ENCODE measurements at places on chromosomes 2 and 18.

DNA sequence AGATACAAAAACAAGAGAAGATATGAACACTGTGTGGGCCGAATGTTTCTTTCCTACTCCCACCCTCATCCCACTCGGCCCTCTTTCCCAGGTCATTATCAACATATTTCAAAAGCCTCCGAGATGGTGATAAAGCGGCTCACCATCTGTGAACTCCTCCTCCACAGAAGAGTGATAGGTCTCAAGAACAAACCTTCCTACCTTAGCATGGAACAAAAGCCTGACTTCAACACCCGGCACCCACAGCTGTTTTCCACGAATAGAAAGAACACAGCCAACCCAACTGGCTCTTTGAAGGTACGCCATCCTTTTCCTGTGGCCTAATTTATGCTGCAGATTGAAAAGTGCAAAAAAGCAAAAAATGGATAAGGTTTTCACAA lies 28.8 kb downstream of the BCL2 start:
- no peak for DNase-seq

DNA sequence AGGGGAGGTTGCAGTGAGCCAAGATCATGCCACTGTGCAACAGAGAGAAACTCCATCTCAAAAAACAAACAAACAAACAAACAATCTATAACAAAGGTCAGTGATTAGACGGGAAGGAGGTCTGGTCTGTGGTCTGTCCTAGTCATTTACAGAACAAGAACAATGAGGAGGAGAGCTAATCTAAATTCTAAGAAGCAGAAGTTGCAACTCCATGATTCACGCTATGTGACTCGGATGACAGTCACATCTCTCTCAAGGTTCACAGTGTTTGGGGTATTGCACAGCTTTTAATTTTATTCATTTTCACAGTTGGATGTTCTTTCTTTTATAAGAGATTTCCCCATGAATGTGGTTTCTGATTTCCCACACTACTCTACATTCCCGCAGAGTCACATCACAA lies 218.7 kb upstream of the PIEZO2 start:
- no peak for DNase-seq

GRCh38 chr2:136920652-136921333 lies 155.4 kb downstream of the THSD7B start:
- DNase-seq: no peak

DNA sequence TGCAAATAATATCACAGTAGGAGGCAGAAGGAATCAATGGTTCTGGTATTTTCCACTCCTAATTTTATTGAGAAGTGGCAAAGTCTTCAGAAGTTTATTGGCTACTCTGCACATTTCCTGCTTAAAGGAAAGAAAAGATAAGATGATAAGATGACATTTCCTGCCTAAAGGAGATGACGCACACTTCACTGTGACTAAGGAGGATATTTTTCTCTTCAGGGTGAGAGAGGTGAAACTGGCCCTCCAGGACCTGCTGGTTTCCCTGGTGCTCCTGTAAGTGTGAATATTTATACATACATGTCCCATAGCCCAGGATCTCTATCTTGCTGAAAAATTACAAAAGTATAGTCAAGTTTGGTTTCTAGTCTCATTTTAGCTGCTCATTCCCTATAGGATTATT lies 27.9 kb downstream of the COL3A1 start:
- no peak for DNase-seq

- no peak for DNase-seq
Measured at GRCh38 chr2:170610615-170611014, 104.5 kb upstream of the SP5 start.

DNA sequence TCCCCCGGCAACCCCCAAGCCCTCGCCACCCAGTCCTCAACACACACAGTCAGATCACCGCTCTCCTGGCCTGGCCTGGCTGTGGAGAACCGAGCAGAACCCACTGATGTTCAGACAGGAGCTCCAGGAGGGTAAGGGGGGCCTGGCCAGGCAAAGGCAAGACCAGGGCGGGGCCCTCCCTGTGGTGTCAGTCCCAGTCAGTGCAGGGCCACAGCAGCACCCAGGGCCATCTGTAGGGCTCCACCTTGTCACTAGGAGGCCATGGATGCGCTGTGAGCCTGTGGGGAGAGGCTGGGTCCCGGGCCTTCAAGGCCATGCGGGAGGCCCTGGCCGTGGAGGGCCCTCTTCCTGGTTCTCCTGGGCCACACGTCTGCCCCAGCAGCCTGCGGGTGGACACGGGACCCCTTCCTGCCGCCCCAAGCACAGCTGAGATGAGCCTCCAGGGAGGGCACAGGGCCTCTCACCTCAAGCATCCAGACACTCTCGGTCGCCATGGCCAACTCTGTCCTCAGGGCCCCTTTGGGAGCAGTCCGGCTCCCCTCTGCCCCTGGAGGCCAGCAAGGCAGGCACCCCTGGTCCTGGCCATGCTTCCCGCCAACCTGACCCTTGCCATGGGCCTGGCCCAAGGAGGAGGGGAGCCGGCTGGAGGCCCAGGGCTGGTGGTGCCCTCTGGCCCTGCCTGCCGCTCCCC lies 2.0 kb downstream of the ANO7 start:
- no peak for DNase-seq

DNA sequence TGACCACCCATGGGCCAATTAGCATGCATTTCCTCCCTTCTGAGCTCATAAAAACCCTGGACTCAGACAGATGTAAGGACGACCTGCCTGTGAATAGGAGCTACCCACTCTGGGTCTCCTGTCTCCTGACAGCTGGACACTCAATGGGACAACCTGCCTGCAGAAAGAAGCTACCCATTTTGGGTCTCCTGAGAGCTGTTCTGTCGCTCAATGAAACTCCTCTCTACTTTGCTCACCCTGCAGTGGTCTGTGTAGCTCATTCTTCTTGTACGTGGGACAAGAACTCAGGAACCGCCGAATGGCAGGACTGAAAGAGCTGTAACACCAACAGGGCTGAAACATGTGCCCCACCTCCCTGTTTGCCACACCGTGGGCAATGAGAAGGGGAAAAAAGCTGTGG lies 60.3 kb upstream of the DYNC1I2 start:
- DNase-seq: no peak

DNA sequence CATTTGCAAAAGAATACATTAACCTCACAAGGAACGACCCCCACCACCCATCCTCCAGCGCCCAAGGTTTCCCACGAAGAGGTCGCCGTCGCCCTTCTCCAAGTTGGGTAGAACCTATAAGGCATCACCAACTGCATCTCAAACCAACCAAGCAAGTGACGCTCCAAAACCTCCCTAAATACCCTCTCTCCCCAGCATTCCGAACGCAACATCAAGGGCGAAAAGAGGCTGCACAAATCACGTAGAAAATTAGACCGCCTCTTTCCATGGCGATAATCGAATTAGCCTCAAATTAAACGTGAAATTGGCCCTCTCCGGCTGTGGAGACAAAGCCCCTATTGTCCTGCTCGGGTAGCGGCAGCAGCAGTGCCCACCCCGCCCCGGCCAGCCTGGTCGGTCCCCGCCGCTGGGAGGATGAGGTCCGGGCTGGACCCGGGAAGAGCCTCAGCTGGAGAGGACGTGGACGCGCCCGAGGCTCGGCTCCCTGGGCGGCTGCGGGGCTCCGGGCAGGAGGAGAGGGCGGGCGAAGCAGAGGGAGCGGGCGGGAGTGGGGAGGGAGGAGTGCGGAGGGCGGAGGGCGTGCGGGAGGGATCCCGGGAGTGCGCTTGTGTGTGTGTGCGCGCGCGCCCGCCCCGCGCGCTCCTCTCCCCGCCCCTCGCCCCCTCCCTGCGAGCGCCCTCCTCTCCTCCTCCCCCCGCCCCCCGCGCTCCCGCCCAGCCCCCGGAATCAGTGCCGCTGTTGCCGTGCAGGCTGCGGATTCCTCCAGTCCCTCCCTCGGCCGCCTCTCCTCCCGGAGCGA lies at the start of gene SPTBN1:
Gene SPTBN1, plus strand, starts transcription at position 765 of the 799 bp plus-strand sequence. CDS start 70,092 bp downstream, outside the sequence.
- peak; percentile 91 for DNase-seq

GRCh38 chr2:204260162-204260877 lies 285.0 kb upstream of the PARD3B start:
- DNase-seq: peak; percentile 67

DNA sequence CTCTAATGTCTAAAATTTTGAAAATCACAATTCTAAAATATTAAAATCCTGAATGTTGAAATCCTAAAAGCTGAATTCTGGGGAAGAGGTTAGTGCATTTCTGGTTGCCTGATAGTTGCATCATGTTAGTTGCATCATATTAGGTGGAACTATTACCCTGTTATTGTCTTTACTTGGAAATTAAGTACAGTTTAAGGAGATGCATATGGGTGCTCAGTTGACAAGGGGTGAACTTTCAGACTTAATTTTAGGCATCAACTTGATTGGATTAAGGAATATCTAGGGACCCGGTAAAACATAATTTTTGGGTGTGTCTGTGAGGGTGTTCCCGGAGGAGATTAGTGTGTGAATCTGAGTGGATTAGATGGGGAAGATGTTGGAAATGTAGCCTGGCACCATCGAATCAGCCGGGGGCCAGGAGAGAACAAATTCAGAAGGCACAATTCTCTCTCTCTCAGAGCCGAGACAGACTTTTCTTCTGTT lies 409.8 kb downstream of the PLCL1 start:
- DNase-seq: no peak

DNA sequence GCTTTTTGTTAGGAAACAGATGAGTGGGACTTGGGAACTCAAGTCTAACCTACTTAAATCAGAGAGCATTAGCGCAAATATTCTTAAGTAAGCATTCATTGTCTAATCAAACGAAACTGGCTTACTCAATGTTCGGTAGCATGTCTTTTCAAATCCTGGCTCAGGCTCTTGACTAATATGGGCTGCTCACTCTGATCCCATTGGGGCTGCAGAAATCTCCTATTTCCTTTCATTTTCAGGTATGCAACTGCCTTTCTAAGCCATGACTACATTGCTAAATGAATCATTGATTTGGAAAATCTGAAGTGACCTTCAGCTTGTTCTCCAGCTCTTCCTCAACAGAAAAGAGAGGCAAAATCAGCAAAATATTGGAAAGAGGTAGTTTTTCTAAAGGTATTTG lies 2084.4 kb upstream of the PIK3C3 start:
- DNase-seq: no peak

DNA sequence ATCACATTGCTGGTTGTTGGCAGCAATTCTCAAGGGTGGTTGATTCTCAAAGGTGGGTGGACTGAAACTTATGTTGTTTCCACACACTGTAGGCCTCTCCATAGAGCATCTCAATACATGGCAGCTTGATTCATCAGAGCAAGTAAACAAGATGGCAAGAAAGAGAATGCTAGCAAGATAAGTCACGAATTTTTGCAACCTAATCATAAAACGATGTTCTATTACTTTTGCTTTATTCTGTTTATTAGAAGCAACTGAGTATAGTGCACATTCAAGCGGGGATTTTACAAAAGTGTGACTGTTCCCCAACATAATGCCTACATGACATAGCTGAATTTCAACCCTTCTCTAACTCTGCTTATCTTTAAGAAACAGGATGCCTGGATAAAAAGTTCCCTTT lies 136.2 kb downstream of the CCDC178 start:
- no peak for DNase-seq

DNA sequence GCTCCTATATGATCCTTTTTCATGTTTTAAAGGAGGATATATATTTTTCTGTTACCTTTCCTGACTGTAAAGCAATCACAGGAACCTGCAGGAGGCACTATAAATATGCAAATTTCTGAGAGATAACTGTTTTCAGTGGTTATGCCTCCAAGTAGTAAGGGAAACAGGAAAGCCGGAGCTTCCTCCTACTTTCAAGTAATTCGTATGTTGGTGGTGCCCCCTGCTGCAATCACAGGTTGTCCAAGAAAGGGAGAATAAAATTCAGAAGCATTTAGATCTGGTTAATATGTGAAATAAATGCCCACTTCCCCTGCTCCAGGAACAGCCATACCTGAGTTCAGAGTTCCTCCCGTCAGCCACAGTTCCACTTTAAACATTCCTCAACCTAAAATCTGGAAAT lies 12.0 kb upstream of the BCL11A start:
- no peak for DNase-seq

DNA sequence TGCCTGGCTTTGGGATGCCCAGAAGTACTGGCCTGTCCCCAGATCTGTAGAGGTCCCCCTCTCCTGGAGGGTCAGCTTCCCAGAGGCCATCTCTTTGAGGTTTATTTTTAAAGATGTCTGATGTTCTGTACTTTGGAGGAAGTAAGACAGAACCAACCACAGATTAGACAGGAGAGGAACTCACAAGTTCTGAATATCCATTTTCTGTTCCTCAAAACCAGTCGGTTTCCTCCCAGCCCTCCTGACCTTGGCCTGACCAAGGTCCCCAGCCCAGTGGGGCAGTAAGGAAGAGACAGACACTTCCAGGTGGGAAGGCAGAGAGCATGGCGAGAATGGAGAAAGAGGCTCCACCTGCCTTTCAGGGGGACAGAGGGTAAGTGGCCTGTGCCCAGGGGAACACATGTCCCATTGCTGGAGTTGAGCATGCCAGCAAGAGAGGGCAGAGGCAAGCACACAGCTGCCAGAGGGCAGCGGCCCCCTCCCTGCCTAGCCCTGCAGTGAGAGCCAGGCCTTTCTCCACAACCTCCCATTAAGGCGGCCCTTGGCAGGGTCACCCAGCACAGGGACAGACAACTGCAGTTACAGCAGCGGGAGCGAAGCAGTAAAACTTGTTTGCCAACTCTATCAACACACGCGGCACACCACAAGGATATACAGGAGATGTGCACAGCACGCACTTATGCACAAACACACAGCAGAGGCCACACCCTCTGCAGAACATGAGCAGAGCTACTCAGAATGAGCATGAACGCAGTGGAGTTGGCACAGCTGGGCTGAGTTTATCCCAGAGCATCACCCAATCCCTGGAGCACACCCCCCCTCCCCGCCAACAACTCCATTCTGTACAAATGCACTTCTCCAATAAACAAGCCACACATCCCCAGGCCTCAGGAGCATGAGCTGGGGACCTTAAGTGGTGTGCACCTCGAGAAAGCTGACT lies 18.5 kb upstream of the SEMA4C start:
- peak; percentile 57 for DNase-seq

GRCh38 chr2:189092936-189093335 lies 86.6 kb downstream of the COL5A2 start:
- DNase-seq: no peak

- DNase-seq: no peak
Measured at GRCh38 chr2:6793371-6793770, 72.3 kb downstream of the CMPK2 start.

GRCh38 chr2:24845691-24846090 lies 52.5 kb downstream of the CENPO start:
- no peak for DNase-seq

DNA sequence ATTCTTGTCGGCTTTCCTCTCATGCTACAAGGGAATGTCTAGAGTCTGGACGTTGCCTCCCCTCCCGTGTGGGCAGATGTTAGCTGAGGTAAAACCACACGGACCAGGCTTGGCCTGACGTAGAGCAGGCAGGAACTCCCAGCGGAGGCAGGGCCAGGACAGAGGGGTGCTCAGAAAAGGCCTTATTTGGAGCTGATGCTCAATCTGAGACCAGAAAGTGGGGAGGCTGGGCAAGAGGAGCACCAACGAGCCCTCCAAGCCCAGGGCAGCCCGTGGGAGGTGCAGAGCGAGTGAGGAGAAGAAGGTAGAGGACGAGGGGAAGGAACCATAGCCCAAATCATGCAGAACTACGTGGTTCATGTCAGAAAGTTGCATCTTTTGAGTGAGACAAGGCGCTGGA lies 9.0 kb downstream of the TEX51 start:
- DNase-seq: peak; percentile 17

GRCh38 chr2:68009526-68009925 lies 53.3 kb downstream of the C1D start:
- no peak for DNase-seq

All from mesothelial cell of epicardium (in vitro differentiated cells).